ENCODE measurements at places on chromosomes 3 and 15. TPM values are rescaled to one million over a fixed set of nuclear protein-coding genes. Genes with fewer than 3 reads are reported as not detected.

DNA sequence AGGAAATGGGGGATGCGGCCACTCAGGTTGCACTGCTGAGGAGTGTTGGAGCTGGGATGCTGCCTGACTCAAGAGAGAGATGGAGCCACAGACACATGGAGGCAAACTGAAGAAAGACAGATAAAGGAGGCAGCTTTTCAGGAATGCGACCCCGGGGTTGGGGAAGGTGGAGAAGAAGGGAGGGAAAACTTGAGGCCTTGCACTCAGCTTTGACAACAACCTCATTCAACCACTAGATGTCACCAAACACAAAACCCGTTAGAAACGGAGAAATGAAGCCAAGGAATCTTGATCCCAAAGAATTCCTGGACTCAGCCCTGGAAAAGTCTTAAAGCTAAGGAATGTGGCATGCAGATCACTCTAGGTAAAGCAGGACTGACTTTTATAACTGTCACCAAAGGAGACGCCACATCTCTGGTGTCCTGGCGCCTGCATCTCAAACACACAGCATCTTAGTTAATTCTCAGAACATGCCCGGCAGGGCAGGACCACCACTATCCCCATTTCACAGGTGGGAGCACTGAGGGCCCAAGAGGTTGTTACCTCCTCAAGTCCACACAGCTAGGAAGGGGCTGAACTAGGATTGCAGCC is 59.6 kb upstream of the LMCD1 start:
- no peak overlapping the region for H3K27ac ChIP-seq
- DNase-seq, result no peak
- no peaks in the 10 kb centered on the region for H3K36me3 ChIP-seq
- H3K4me1 ChIP-seq, result peaks cover 11% of the 10 kb centered on the region
- no peak overlapping the region for H3K4me3 ChIP-seq

Gene MME
- 5.5 TPM for total RNA-seq

GRCh38 chr3:62876064-62876463 is 848 bp upstream of the CADPS start:
- H3K4me3 ChIP-seq, result no peak overlapping the region
- no peaks in the 10 kb centered on the region for H3K36me3 ChIP-seq
- H3K4me1 ChIP-seq, result peaks cover 9% of the 10 kb centered on the region
- H3K27ac ChIP-seq, result no peak overlapping the region
- no peaks in the 10 kb centered on the region for H3K27me3 ChIP-seq

DNA sequence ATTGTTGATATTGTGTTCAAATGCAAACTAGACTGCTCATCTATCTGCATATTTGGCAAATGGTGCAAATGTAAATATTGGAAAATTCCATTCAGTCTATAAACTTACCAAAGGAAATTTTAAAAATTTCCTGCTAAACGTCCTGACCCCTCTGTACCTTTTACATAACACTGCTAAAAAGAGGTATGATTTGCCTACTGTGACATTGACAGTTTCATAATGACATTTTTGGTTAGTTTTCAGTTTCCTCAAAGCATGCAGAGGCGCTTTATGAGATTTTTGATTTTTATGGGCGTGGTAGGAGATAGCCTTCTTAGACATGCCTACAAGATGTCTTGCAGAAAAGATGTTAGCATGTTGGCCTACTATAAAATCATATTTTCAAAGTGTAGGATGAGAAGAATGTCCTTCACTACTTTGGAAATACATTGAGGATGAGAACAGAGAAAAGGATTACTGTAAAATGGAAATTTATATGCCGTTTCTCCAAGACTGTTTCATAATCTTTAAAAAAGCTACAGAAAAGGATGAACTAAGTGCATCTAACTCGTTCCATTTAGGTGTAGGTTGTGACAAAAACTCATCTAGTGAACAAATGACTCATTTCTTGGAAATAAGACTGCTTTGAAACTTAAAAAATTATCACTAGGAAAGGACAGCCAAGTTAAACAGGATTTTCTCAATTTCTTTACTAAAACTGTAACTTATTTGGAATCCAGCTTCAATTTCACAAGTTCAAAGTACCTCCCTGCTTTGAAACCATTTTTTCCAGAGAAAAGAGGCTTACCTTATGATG is 14.5 kb upstream of the ISLR start:
- no peak overlapping the region for H3K4me3 ChIP-seq
- no peak overlapping the region for H3K27ac ChIP-seq
- no peak for DNase-seq
- no peaks in the 10 kb centered on the region for H3K4me1 ChIP-seq
- H3K27me3 ChIP-seq, result no peaks in the 10 kb centered on the region

GRCh38 chr15:77482570-77482969 is 61.9 kb downstream of the HMG20A start:
- H3K27me3 ChIP-seq, result no peaks in the 10 kb centered on the region
- H3K4me3 ChIP-seq, result no peak overlapping the region
- H3K4me1 ChIP-seq, result peaks cover 11% of the 10 kb centered on the region
- DNase-seq, result no peak
- no peaks in the 10 kb centered on the region for H3K36me3 ChIP-seq
- H3K27ac ChIP-seq, result no peak overlapping the region

- no peak overlapping the region for H3K27ac ChIP-seq
- H3K27me3 ChIP-seq, result no peaks in the 10 kb centered on the region
- DNase-seq, result no peak
Measured at GRCh38 chr3:178072391-178073305, 463.6 kb upstream of the KCNMB2 start.

DNA sequence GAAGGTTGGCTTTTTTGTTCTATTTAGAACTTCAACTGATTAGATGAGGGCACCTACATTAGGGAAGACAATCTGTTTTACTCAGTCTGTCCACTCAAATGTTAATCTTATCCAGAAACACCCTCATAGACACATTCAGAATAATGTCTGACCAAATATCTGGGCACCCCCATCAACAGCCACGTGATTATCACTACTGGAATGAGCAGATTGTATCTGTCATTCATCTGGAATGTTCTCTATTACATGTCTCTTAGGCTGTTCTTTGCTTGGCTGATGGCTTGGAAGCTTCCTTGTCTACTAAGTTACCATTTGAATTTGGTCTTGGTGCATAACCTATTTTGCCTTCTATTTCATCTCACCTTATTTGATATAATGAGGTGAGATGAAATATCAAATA is 15.7 kb upstream of the LRRC58 start:
- no peaks in the 10 kb centered on the region for H3K36me3 ChIP-seq
- H3K27ac ChIP-seq, result no peak overlapping the region
- no peaks in the 10 kb centered on the region for H3K27me3 ChIP-seq
- no peak overlapping the region for H3K4me3 ChIP-seq

Gene CDAN1
- 27.5 TPM for total RNA-seq

DNA sequence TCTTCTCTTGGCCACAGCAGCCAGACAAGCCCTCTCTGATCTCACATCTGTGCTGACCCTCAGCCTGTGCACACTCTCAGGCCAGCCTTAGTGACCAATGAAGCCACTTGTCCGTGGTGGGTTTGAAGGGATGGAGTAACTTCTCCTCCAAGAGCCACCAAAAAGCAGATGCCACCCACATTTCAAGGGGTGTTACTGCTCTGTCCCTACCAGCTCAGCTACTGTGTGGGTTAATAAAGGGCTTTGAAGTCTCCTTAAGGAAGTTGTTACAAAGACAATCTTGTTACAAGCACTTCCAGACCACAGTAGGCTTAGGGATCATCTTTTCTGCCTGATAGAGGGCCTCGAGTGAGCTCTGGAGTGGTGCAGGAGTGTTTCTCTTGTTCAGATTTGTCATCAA is 3.3 kb upstream of the CA12 start:
- H3K4me1 ChIP-seq, result peaks cover 8% of the 10 kb centered on the region
- no peaks in the 10 kb centered on the region for H3K27me3 ChIP-seq
- DNase-seq, result no peak
- no peaks in the 10 kb centered on the region for H3K36me3 ChIP-seq
- no peak overlapping the region for H3K27ac ChIP-seq

DNA sequence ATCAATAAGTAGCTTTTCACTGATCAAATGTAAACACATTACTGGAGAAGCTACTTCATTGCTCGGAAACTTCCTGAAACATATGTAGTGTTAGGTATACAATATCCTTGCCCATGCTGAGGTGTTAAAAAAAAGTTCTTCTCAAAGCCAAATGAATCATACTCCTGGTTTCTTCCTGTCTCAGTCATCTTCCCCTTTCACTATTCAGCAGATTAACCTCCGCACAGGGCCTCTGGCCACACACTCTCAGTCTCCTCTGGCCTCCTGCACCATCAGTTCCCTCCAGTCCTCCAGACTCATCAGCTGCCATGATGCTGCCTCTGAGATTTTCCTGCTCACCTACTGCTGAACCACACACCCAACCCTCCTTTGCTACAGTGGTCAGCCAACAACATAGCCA is 70.5 kb upstream of the BOC start:
- no peaks in the 10 kb centered on the region for H3K27me3 ChIP-seq
- no peak overlapping the region for H3K27ac ChIP-seq
- DNase-seq, result no peak
- H3K4me1 ChIP-seq, result no peaks in the 10 kb centered on the region

GRCh38 chr15:89137926-89138325 is 49.7 kb downstream of the ABHD2 start:
- H3K36me3 ChIP-seq, result no peaks in the 10 kb centered on the region
- peaks cover 25% of the 10 kb centered on the region for H3K4me1 ChIP-seq
- H3K27ac ChIP-seq, result no peak overlapping the region
- DNase-seq, result no peak
- no peaks in the 10 kb centered on the region for H3K27me3 ChIP-seq

Gene MYLK
- 168 TPM for total RNA-seq

DNA sequence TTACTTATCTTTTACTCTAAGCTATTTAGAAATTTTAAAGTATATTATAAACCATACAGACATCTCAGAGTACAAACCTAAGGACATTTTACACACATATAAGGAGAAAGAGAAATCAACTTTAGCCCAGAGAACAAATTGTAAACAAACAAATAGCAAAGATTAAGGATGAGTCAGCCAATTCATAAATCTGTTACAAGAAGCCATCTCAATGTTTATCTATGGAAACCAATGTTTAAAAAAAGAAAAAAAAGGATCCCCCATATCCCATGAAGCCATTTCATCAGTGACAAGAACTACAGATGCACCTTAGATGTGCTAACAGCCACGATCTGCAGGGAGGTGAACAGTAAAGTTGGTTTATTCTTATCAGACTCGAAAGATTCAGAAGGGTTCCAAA is 437.1 kb downstream of the SHQ1 start:
- no peaks in the 10 kb centered on the region for H3K36me3 ChIP-seq
- no peak overlapping the region for H3K27ac ChIP-seq
- H3K4me1 ChIP-seq, result peaks cover 39% of the 10 kb centered on the region
- DNase-seq, result no peak

GRCh38 chr3:189058071-189058470 is 113.7 kb upstream of the TPRG1 start:
- no peaks in the 10 kb centered on the region for H3K27me3 ChIP-seq
- DNase-seq, result no peak
- H3K4me3 ChIP-seq, result no peak overlapping the region
- no peaks in the 10 kb centered on the region for H3K4me1 ChIP-seq
- no peak overlapping the region for H3K27ac ChIP-seq

- no peaks in the 10 kb centered on the region for H3K4me1 ChIP-seq
- no peak overlapping the region for H3K4me3 ChIP-seq
- no peak overlapping the region for H3K27ac ChIP-seq
- H3K27me3 ChIP-seq, result no peaks in the 10 kb centered on the region
Measured at GRCh38 chr3:11423868-11424267, 151.7 kb downstream of the ATG7 start.

Gene CPNE9
- total RNA-seq, result 0.31 TPM

DNA sequence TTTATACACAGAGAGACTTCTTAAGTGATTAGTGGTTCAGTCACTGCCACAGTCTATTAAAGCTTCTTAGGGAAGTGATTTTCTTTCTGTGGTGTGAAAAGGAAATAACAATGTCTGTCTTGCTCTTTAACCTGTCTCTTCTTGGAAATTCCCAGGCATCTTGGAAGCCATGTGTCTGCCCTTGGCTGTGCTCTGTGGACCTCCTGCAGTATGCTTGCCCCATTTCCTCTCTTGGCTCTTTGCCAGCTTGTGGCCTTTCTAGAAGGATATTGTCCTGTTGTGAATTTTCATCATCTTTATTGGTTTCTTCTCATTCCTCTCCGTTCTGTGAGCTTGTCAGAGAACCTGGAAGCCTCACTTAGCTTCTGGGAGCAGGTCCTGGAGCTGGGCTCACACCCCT is 338.4 kb upstream of the C2CD4B start:
- peaks cover 9% of the 10 kb centered on the region for H3K4me1 ChIP-seq
- no peak overlapping the region for H3K4me3 ChIP-seq
- no peak for DNase-seq

- no peaks in the 10 kb centered on the region for H3K36me3 ChIP-seq
- no peak overlapping the region for H3K4me3 ChIP-seq
- no peaks in the 10 kb centered on the region for H3K4me1 ChIP-seq
- no peak for DNase-seq
Measured at GRCh38 chr15:95086531-95087252, 855.3 kb downstream of the MCTP2 start.

DNA sequence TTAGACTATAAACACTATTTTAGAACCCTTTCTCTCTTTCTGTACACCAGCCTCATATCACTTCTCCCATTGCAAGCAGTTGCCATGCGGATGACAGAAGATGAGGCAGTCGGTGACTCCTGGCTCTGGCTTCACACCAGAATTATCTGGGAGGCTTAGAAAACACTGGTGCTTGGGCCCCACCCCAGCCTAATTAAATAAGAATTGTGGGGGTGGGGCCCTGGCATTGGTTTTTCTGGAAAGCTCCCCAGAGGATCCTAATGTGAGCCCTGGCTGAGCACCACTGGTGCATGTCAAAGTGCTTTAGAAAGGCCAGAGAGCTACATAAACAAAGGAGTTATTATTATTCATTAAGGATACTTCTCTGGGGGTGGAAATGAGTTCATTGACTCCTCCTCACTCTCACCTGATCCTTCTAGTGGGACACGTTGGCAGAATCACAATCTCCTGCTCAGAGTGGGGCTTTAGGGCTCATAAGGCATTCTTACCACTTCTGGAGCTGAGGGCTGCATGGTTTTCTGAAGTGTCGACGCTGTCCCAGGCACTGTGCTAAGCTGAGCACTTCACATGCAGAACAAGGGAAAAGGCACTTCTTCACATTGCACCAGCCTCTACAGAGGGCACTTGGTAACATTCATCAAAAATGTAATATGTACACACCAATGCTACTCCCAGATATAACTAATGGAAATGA is 188.5 kb upstream of the TLE3 start:
- no peaks in the 10 kb centered on the region for H3K36me3 ChIP-seq
- H3K4me3 ChIP-seq, result no peak overlapping the region
- H3K4me1 ChIP-seq, result peaks cover 4% of the 10 kb centered on the region
- H3K27ac ChIP-seq, result no peak overlapping the region
- DNase-seq, result no peak

DNA sequence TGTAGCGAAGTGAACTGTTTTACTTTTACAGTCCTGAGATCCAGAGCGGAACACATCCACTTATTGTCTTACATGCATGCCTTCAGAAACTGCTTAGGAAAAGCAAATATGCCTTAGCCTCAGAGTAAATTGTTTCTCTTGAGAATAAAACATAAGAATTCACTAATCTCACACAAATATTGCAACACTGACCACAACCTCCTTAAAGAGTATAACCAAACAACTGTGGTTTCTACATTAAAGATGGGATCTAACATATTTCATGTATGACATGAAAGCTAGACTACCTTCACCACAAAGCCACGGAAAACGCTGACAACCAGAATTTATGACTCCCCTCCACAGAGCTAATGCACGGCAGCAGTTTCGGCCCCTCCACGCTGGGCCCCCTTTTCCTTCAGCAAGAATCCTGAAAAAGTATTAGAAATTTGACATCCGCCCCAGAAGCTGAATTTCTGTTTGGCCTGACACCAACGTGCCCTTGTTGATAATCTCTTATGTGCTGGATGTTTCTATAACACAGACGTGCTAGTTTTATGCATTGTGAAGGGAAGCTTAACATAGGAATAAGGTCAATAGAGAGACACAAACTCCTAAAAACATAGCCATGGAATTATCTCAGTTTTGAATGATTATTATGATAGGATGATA is 84.6 kb downstream of the GREM1 start:
- DNase-seq, result no peak
- no peaks in the 10 kb centered on the region for H3K27me3 ChIP-seq
- no peak overlapping the region for H3K27ac ChIP-seq
- H3K36me3 ChIP-seq, result no peaks in the 10 kb centered on the region
- no peak overlapping the region for H3K4me3 ChIP-seq

Gene CEP19
- total RNA-seq, result 11.1 TPM

Data from testis (tissue), 5 donors.